ENCODE measurements at places on chromosomes 4 and X.

DNA sequence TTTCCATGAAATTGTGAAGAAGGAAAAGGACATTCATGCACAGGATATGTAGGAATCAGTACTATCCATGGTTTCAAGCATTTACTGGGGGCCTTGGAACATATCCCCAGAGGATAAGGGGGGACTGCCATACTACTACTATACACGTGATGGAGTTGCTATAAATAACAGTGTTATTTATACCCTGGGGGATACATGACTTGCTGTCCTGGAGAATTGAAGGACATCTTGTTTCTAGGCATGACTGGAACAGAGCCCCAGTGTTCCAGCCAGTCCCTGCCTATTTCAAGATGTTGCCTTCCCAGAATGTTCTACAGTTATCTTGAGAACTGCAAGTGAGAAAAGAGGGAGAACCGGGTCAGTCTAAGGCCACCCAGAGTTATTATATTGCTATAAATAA, 39.6 kb upstream of the ZNF81 start:
- no peak for DNase-seq

DNA sequence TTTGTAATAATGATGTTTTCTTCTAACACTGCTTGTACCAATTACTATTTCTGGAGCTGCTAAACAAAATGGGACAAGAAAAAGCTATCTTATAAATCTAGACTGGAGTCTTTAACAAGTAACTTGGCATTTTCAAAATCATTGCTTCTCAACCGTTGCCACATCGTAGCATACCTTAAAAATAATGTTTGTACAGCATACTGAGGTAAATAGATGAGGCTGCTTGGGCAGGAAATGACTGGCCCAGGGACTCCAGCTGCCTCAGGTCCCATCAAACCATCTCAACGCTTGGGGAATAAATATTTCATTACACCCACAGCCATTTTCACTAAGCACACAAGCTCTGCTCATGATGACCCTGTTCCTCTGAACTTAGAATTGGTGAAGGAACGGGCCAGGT, 115.1 kb downstream of the SPANXA1 start:
- DNase-seq = no peak

DNA sequence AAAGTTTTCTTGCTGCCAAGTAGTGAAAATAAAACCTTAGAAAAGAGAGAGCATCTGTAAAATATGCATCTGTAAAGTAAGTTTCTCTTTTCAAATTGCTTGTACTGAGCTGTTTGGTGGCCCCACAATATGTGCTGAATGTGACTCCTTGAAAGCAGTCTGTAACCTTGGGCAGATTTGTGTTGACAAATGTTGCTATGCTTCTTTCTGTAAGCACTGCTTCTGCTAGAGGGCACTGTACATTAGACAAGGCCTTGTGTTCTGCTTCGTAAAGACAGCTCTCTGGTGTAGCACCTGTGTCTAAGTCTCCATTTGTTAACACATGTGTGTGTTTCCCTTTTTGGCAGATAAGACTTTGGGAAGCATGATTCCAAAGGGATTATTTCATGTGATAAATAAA, 56.6 kb upstream of the NRK start:
- DNase-seq = no peak

GRCh38 chr4:23083391-23083790, 390.7 kb downstream of the GBA3 start:
- no peak for DNase-seq
